Bronchial epithelial cell (primary cell): ENCODE measurements at places on chromosomes 2 and 18. TPM values are rescaled to one million over a fixed set of nuclear protein-coding genes. Genes with fewer than 3 reads are reported as not detected.

ADD2 gene
- total RNA-seq = not detected in 2 replicates

C1QL2 gene
- total RNA-seq = not detected in 2 replicates

GRHL1 gene
- total RNA-seq = 25.5 and 85.5 TPM in 2 replicates

C2orf66 gene
- under 0.01 and 0.38 TPM in 2 replicates for total RNA-seq

PIEZO2 gene
- total RNA-seq = under 0.01 and 1.3 TPM in 2 replicates

SLC35F6 gene
- 29.2 and 37.1 TPM in 2 replicates for total RNA-seq

CPS1 gene
- total RNA-seq = 6.3 and 12.6 TPM in 2 replicates

FHOD3 gene
- 8.8 and 15.8 TPM in 2 replicates for total RNA-seq

PLEK gene
- total RNA-seq = under 0.01 TPM in 1 of 2 replicates, not detected in the other
